ENCODE measurements at places on chromosomes 1 and 21.

- peak; percentile 46 for DNase-seq
These were observed 4.4 kb upstream of the UTP25 start for GRCh38 chr1:209823143-209824041.

GRCh38 chr1:95116580-95117206 lies 462 bp upstream of the TLCD4 start:
- DNase-seq, result peak; percentile 81

DNA sequence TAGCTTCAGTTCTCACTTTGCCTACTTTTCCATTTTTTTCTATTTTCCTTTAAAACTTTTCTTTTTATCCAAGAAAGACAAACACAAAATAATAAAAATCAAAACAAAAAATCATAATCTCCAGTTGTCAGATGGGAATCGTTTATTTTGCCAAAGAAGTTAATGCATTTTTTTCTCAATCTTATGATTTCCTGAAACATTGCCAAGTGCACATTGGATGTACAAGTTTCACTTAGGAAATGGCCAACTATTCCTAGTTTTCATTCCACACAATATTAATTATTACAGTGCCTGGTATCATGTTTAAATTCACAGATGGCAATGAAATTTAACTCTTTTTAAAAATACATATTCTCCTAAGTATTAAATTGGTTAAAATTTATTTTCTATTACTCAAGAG lies 1050.5 kb downstream of the TTLL7 start:
- no peak for DNase-seq

GRCh38 chr1:169648709-169649108 lies 18.8 kb upstream of the SELP start:
- DNase-seq, result no peak

GRCh38 chr1:15816674-15817073 lies 9.2 kb upstream of the UQCRHL start:
- no peak for DNase-seq

DNA sequence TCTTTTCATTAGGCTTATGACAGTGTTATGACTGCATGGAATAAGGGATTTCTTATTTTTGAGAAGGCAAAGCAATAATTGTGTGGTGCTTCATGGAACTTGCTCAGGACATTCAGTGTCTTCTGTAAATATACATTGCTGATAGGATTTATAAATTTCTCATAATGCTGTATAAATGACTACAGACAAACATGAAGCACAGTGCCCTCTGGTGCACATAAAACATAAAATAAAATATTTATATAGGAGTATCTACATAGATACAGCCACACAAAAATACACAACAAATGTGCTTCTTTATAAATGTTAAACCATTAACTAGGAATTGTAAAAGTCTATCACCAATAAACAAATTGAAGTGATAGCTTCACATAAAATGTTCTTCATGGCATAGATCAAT lies 24.1 kb downstream of the BRINP3 start:
- DNase-seq, result no peak

DNA sequence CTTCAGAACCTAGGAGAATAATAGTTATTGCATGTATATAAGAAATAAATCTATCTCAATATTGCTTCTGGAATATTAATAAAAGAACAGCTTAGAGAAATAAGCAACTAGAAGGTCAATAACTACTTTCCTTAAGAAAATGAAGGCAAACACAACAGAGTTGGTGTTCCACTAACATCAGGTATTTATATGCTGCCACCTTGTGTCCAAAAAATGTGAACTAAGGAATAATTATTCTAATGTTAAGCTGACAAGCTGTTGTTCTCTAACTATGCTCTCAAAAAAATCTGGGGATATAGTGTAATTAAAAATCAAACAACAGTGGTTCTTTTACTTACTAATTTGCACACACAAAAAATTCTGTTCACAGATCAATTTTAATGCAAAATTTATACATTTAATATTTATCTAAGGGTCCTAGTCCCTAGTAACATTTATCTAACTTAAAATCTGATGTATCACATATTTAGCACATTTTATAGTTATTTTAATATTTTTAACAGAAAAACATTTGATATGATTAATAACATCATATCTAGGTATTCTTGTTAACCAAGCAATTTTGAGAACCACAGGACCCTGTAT lies 39.6 kb downstream of the UCHL5 start:
- peak; percentile 14 for DNase-seq

DNA sequence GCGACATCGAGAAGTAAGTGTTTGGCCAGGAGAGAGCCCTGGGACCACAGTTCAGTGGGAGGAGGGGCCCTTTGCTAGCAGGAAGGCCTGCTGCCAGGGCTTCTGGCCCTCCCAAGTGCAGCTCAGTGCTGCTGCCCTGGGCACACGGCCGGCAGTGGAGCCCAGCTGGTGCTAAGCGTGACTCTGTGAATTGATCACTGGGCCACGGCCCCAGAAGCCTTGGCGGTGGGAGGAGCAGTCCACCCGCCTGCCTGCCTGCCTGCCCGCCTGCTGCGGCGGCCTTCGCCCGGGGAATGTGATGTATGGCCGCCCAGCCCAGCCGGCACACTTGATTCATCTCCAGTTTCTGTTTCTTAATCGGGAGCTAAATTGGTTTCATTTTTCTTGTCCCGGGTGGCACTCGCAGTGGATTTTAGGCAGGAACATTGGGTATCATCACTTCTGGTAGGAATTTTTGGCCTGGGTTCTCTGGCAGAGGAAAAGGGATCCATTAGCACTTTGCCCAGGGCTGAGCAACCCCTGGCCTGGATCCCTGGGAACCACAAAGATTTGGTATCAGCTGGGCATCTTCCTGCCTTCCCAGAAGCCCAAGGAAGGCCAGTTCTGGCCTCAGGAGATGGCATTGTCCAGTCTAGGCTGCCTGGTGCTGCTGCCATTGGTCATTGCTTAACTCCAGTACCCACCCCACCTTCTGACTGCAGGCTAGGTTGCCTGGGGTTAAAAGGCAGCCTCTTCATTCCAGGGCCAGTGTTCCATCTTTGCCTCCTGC lies 28.6 kb downstream of the TMEM53 start:
- DNase-seq, result no peak

GRCh38 chr1:87250336-87250735 lies 78.3 kb upstream of the LMO4 start:
- no peak for DNase-seq

- no peak for DNase-seq
These were observed 65.5 kb upstream of the SLC45A1 start for GRCh38 chr1:8252266-8252951.
